ENCODE measurements at places on chromosomes 7 and 10.
A peak's percentile ranks its signal among the peaks of the same experiment; 100 is the strongest.

GRCh38 chr10:34933676-34934075, 118.6 kb upstream of the PARD3 start:
- DNase-seq = no peak

- DNase-seq = no peak
Measured at GRCh38 chr10:29883231-29883630, 176.2 kb downstream of the JCAD start.

GRCh38 chr10:127953876-127954275, 47.0 kb downstream of the PTPRE start:
- no peak for DNase-seq

DNA sequence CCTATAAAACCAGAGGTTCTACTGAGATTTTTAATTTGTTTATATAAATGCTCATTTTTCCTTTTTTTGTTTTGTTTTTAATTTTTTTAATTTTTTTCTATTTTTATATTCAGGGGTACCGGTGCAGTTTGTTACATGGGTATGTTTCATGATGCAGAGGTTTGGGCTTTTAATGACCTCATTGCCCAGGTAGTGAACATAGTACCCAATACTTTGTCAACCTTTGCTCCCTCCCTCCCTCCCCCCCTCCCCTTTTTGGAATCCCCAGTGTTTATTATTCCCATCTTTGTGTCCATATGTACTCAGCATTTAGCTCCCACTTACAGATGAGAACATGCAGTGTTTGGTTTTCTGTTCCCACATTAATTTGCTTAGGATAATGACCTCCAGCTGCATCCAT, 94.4 kb upstream of the NEBL start:
- peak; percentile 30 for DNase-seq

- peak; percentile 10 for DNase-seq
Measured at GRCh38 chr7:146943483-146943882, 826.9 kb downstream of the CNTNAP2 start.

DNA sequence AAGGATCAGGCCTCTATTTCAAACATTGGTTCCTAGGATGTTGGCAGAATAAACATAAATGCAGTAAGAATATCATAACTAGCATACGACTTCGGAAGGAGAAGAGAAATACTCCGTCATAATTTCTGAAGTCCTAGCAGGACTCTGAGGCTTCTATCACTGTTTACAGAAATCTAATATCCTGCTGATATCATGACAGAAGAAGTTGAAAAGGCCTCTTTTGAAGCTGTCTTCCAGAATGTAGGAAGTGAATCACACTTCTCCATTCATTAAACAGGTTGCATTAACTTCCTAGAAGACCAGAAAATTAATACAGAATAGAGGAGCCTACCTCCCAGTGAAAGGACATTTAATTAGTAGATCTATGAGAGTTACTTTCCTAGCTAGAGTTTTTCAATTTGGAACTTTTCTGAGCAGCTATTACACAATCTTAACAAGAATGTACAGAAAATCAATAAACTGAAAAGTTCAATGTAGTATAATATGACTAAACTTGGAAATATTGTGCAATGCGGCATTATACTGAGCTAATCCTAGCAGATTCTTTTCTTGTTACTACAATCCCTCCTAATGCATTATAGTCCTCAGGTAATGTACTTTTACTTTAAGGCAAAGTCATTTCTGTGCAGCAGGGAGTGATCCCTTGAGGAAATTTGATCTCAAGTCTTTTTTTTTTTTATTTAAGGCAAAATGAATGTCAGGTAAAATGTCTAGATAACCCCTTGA, 622.6 kb upstream of the CELF2 start:
- no peak for DNase-seq

DNA sequence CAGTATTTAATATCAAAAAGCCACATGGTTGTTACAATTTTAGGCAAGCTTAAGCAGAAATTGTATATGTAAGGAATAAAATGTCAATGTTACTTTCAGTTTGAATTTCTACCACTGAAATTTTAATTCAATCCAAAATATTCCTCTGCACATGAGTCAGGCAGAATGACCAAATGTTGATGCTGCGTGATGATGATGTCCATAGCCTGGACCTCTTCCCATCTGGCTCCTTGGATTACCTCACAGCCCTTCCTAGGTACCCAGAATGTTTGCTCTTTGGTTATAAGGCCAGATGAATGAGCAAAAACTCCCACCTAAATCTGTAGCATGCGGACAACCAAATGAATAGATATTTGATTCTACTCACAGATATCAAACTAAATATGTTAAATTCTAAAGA, 258.3 kb upstream of the IMMP2L start:
- DNase-seq = no peak

DNA sequence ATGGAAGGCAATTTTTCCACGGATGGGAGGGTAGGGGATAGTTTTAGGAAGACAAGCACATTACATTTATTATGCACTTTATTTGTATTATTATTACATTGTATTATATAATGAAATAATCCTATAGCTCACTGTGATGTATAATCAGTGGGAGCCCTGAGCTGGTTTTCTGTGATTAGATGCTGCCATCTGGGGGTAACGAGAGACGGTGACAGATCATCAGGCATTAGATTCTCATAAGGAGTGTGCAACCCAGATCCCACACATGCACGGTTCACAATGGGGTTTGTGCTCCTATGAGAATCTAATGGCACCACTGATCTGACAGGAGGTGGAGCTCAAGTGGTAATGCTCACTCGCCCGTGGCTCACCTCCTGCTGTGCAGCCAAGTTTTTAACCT, 103.9 kb upstream of the STK17A start:
- no peak for DNase-seq

DNA sequence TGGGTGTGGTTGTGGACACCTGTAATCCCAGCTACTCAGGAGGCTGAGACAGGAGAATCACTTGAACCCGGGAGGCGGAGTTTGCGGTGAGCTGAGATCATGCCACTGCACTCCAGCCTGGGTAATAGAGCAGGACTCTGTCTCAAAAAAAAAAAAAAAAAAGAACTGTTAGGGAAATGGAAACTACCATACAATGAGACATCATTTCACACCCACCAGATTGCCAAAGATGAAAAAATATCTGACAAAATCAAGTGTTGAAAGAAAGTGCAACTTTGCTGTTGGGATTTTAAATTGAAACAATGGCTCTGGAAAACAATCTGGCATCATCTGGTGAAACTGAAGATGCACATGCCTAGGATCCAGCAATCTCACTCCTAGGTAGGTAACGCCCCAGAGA, 16.1 kb upstream of the MALSU1 start:
- DNase-seq = no peak

DNA sequence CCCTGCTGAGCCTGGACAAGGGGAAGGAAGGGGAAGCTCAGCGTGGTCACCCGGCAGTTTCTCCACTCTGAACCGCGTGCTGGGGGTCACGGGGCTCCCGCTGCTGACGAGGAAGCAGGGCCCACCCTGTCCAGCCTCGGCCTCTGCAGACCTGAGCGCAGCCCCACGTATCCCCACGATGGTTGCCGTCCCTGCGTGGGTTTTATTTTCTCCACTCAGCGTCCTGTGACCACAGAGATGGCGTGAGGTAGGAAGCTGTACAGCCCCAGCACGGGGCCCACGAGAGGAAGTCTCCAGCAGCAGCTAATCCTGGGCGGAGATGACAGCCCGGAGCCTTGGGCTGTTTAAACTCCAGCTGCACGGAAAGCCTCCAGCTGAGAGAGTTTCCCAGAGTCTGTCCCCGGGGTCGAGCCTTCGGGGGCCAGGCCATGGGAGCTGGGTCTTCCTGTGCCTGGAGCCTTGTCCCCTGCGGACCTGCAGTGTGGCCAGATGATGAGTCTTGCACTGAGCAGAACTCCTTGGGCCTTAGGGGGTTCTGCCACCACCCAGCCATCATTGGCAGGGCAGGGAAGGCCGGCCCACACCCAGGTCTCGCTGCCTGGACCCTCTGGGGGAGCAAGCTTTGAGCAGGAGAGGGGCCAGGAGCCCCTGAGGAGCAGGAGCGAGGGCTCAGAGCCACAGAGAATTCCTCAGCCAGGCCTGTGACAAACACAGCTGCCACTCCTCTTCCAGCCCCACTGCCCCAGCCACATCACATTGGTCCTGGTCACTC, 72.8 kb upstream of the FAM20C start:
- DNase-seq = no peak

- no peak for DNase-seq
Measured at GRCh38 chr7:131544021-131544420, 12.4 kb downstream of the PODXL start.

- no peak for DNase-seq
Measured at GRCh38 chr7:22120391-22121053, 174.8 kb upstream of the CDCA7L start.

GRCh38 chr7:115052706-115053105, 130.8 kb downstream of the MDFIC start:
- DNase-seq = no peak

DNA sequence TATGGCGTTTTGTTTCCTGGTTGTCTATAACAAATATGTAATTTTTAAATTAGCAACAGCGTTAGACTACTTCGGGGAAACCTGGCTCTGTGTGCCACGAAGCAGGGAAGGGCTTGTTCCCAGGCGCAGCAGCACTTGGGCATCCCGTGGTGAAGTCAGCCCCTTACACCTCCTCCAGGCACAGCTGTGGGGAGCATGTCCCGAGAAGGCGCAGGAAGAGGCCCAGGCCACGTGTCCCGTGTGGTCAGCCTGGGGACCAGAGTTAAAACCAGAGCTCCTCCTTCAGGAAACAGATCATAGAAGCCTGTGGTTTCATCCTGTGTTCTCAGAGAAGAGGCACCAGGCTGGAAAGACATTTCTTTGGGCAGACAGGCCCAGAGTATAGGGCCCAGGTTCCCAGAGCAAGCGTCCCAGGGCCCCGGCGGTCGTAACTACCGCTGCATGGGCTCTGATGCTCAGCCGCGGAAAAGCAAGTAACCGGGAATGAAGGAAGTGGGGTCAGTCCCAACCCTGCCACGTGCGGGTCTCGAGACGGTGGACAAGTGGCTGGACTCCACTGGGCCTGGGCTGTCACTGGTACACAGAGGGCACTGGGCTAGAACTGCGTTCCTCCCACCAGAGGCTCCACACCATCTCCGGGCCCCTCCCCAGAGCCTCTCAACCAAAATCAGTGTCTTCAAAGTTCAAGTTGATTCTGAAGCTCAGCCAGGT, 7.1 kb downstream of the NUDT1 start:
- DNase-seq = no peak

DNA sequence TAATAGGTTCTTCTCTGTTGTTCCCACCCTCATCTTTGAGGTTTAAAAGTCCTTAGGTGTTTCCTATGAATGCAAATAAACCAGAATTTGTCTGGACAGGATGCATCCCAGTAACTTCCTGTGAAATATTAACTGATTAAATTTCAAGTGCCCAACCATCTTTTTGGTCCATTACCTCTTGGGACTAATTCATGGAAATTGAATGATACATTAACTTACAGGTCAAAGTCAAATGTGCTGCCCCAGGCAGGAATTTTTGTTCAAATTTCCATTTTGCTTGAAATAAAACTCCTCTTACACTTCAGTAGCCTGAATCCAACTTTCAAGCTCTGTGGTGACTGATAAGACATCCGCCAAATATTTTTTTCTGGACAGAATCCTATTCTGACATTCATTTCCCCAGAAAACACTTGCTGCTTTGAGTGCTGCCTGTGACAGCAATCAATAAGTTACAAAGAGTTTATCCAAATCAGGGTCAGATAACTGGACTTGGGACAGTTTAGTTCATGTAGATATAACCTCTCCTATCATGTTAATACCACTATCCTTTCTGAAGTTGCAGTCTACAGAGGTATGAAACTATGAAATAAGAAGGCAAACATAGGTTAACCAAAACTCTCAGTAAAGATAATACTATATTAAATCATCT, 383.5 kb downstream of the POM121L12 start:
- DNase-seq = no peak

GRCh38 chr10:119029613-119030420, at the start of gene NANOS1:
TSS of gene NANOS1 (plus strand) at chr10:119029714. CDS start at chr10:119029802, 88 bp downstream.
- DNase-seq = no peak

DNA sequence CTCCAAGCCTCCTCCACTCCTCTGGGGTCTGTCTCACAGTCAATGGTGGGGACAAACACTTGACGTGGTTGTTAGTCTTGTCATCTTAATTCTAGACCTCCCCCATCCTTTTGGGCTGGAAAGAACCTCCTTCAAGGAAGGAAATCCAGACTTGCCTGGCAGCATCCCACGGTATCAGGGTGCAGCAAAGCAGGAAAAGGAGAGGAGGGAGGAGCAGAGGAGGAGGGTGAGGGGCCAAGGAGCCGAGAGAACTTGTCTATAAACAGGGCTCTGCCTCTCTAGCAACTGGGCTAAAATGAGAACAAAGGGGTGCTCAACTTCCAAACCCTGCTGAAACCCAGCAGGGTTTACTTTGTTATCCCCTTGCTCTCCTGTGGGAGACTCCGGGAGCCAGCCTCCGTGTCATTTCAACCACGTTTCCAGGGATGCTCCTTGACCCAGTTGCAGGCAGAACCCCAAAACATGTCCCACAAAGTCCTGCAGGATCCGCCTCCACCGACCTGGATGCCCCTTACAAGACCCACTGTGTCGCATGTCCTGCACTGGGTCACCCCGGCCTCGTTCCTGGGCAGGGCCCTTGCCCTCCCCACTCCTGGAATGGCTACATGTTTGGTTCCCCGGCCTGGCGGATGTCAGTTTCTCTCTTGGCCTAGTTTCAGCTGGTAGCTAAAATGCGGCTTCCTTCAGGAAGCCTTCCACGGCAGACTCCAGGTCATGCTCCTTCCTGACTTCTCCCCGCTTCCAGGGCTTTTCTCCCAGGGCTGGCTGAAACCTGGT, 69.7 kb upstream of the MGMT start:
- no peak for DNase-seq

DNA sequence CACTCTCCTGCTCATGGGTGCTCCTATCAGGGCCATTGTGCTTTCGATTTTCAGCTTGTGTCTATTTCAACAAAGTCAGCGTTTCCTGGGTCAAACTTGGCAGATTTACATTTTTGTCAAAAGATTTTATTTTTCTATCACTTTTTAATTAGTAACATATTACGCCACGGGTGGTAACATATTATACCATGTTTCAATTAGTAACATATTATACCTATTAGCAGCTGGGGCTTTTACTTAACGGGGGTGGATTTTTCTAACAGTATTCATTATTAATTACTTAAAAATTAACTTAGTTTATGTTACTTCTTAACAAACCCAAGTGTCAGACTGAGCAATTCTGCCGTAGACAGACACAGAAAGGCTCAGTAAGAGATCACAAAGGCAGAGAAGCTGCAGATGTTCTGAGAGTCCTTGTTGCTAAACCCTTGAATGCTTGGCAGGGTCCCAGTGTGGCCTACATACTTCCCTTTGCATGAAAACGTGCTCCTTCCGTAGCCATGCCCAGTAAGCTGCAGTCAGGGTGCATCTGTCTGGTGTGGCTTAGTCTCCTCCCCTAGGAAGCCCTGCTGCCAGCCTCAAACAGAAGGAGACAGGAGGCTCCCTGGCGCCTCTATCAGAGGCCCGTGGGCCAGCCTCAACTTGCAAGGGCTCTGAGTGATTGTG, 263.1 kb upstream of the CXCL12 start:
- no peak for DNase-seq

DNA sequence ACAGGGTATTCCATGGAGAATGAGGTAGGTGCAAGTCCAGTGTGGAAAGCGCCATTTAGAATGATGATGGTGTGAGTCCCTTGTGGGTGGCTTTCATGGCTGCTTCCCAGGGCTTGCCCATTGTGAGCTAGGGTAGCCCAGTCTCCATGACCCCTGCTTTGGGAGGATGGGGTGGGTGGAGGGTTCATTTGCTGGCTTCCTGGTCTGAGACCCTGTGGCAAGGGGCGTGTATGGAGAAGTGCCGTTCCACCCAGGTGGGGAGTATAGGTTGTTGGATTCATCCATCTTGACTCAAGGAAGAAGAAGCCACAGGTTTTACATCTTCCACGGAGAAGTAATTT, 27.7 kb downstream of the CCM2 start:
- DNase-seq = no peak

Measured in SHP77 treated with DMSO at 0.1 percent for 48 hours (cell line).